ENCODE measurements at places on chromosomes 12 and 14. TPM values are rescaled to one million over a fixed set of nuclear protein-coding genes. Genes with fewer than 3 reads are reported as not detected.

Gene TMTC2
- total RNA-seq, result 11.6 TPM

Gene RD3L
- not detected for total RNA-seq

Gene OR6C2
- total RNA-seq, result not detected

Gene BCL11B
- total RNA-seq, result 3.7 TPM

Gene KCNH3
- not detected for total RNA-seq

Gene RND1
- total RNA-seq, result 8.6 TPM

Gene SLC22A17
- total RNA-seq, result 2.7 TPM

Gene MSI1
- total RNA-seq, result 7.4 TPM

Gene SIX6
- not detected for total RNA-seq

Gene RASAL1
- 9.0 TPM for total RNA-seq

Gene PCK2
- total RNA-seq, result 150 TPM

Gene NOVA1
- 5.9 TPM for total RNA-seq

Gene PPTC7
- total RNA-seq, result 30.7 TPM

Gene LMO3
- 1.9 TPM for total RNA-seq

Gene ZBTB42
- 7.2 TPM for total RNA-seq

Gene IAPP
- not detected for total RNA-seq

Gene TEX52
- total RNA-seq, result not detected

Gene PPP4R4
- total RNA-seq, result 0.28 TPM

Gene SCNN1A
- 289 TPM for total RNA-seq

Measured in left colon (tissue), 2 donors.